T-helper 22 cell (primary cell): ENCODE measurements at places on chromosomes 11 and 22.

GRCh38 chr11:72333661-72334060, 89.7 kb upstream of the PHOX2A start:
- no peak for DNase-seq

- no peak for DNase-seq
Measured at GRCh38 chr11:110141812-110142211, 48.6 kb downstream of the ZC3H12C start.

- no peak for DNase-seq
Measured at GRCh38 chr11:83908298-83908856, 622.2 kb upstream of the CCDC90B start.

DNA sequence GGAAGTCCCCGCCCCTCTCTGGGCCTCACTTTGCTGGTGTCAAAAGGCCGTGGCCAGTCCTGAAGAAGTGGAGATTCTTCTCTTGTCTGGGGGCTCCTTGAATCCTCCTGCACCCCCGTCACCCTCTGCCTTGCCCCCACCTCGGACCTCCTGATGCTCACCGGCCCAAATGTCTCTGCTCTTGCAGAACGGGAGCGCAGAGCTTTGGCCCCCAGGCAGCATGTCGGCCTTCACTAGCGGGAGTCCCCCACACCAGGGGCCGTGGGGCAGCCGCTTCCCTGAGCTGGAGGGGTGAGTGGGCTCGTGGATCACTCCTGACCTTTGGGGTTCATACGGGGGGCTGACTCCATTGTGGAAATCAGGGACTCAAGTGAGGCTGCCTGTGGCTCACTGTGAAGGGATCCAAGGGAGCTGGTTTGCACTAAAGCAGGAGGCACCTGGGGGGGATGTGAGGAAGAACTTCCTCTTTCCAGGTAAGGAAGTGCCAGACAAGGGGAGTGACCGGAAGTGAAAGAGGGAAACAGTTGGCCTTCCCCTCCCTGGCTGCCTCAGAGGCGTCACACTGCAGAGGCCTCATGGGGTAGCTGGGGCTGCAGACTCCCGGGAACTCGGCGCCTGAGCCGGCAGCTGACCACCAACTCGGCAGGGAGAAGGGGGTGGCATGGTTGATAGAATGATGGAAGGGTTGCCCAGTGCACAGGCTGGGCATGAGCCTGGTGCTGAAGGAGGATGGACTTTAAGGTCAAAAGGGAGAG, 23.1 kb downstream of the CSF2RB start:
- DNase-seq, result no peak

- no peak for DNase-seq
Measured at GRCh38 chr11:29641201-29641600, 375.6 kb downstream of the KCNA4 start.

- DNase-seq, result no peak
Measured at GRCh38 chr11:122749005-122749687, 89.2 kb upstream of the CRTAM start.

- no peak for DNase-seq
Measured at GRCh38 chr22:39325392-39325932, 6.0 kb upstream of the RPL3 start.

DNA sequence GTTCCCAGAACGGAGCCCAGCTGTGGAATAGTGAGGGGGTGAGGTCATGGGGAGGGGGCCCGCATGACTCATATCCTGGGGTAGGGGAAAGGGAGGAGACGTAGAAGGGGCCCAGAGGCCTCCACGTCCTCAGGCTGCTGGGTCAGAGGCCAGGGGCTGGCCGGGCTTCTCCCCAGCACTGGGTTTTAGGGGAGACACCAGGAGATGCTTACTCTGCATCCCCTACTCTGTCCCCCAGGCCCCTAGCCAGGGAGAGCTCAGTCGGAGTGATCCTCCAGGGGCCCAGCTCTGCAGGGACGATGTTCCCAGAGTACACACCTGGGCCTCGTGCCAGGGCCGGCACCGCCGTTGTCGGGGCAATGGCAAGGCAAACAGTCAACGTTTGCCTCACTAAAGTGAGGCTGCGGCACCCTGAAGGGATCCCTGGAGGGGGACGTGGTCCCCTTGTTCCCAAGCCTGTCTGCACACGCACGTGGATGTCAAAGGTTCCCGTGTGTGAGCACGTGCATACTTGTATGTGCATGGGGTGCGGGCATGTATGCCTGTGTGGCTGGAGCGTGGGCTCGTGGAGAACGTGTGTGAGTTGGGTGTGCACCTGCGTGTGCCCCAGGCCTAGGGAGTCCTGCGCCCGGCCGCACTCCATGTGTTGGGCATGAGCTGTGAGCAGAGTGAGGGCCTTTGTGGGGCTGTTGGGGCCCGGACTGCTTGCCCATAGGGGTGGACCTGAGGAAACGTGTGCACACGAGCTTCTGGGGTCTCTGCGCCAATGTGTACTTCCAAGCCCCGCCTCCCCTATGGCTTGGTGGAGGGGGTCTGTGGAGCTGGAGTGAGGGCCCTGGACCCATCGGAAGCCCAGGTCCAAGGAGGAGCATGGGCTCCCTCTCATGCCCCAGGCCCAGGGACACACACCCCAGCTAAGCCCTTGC, 14.2 kb downstream of the PRR33 start:
- DNase-seq, result no peak

- no peak for DNase-seq
Measured at GRCh38 chr11:132278801-132279574, 908.6 kb downstream of the NTM start.

DNA sequence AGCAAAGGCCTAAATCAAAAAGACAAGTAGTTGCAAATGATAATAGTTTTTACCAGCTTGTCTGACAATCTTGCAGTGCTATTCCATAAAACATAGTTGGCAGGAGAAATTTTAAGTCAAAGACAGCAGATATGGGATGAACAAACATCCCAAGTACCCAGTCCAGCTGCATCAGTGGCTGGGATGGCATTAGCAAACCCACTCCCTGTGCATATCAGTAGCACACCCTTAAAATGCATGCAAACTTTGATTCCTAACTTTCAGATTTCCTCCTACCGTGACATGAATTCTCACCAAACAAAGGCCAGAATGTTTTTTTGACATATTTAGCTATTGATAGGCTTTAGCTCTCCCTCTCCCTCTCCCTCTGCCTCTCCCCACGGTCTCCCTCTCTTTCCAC, 27.8 kb upstream of the CCDC86 start:
- DNase-seq, result no peak

GRCh38 chr22:17827466-17827865, 53.2 kb upstream of the BID start:
- DNase-seq, result no peak

DNA sequence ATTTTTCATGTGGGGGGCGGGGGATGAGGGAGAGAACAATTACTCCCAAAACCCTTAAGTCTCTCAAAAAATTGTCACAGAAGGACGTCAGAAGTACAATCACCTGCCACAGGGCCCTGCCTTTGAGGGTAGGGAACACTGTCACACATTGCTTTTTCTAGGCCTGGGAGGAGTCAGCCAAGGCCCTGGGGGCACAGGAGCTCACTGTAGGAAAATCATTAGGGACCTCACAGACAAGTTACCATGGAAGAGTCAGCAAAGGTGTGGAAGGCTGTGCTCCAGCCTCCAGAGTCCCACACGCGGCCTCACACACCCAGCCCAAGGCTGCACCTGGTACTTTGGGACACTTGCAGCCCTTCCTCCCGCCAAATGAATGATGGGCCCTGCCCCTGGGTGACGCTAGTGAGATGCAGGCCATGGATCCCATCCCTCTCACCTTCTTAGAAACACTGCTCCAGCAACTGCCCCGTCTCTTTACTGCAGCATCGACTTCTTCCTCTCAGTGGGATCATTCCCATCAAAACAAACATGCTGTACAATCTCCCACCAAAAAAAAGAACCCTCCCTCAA, 3.3 kb downstream of the PLEKHA7 start:
- DNase-seq, result no peak

DNA sequence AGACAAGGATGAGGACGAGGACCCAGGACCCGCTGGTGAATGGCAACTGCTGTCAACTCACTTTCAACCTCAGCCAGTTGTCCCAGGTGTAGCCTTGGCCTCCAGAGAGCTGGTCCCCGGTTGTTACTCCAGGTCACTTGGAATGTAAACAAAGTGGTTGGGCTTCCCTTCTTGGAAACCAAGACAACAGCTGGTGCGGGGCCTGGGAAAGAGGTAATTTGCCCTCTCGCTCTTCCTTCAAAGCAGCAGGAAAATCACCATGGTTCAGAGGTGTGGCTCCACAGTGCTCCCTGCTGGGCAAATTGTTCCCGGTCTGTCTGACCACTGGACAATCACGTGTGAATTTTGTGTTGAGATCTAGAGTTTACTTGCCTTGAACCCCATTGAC, 15.0 kb downstream of the SLC1A2 start:
- DNase-seq, result no peak

DNA sequence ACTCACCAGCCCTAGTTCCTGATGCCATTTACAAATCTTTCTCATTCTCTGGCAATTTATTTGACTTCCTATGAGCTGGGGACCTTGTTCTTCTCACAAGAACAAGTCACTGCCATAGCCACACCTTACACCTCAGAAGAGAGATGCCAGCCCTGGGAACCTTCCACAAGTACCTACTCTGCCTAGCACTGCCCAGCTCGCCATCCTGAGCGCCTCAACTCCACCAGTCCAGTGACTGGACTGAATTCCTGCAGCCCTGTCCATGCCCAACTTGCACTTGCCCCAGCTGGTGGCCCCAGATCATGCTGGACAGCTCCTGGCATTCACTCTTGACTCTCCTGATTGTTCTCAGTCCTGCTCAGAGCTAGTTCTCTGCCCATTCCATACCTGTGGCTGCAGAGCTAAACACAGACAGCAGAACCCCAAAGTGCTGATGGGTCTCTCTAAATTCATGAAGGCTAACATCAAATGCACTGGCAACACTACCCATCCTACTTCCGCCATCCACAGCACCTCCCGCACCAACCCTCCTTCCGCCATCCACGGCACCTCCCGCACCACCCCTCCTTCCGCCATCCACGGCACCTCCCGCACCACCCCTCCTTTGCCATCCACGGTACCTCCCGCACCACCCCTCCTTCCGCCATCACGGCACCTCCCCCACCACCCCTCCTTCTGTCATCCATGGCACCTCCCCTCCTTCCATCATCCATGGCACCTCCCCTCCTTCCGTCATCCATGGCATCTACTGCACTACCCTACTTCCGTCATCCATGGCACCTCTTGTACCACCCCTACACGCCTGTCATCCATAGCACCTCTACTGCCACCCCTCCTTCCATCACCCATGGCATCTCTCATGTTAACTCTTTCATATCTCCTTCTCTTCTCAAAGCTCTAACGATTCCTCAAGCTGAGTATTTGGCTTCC, 23.6 kb upstream of the SLC25A1 start:
- DNase-seq, result no peak

- DNase-seq, result no peak
Measured at GRCh38 chr22:48434156-48434867, 1393.4 kb downstream of the BRD1 start.

DNA sequence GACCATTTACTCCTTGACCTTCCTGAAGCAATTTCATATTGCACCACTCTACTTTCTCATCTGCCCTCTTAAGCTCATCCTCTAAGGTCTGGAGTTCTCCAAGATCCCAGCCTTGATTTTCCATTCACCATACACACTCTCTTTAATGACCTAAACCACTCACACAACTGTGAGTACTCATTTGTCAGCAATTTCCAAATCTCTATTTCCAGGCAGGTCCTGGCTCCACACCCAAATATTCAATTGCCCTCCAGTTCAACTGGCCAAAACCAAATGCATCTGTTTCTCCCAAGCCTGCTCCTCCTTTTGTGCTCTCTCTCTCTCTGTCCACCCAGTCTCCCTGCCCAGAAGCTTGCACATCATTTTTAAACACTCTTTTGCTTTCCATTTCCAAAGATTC, 39.6 kb downstream of the NEU3 start:
- no peak for DNase-seq

DNA sequence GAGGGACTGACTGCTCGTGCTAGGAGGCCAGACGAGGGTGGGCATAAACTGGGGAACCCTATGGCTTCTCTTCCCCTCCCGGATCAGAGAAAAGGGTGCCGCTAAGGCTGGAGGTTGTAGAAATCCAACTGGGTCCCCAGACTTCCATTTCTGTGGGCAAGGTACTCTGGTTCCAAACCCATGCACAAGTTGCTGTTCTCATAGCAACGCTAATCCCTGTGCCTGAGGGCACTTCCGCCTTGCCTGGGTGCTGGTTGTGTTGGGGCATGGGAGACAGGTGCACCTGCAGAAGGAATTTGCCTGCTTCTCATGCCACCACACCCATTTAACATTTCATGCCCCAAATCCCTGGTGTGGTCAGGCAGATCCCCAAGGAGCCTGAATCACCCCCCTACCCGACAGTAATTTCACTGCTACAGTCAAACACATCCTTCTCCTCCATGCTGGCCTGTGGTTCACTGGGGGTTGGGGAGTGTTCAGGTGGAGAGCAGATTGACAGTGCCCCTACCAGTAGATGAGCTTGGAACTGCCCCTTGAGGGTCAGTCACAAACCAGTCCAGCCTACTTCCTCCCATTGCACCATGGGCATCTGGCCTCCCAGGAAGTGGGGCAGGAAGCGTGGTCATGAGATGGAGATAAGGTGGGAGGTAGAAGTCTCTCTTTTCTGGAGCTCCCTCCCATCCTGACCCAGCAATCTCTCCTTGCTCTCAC, 1.2 kb downstream of the C2CD2L start:
- no peak for DNase-seq

- no peak for DNase-seq
Measured at GRCh38 chr11:111450480-111451320, 61.5 kb downstream of the BTG4 start.

DNA sequence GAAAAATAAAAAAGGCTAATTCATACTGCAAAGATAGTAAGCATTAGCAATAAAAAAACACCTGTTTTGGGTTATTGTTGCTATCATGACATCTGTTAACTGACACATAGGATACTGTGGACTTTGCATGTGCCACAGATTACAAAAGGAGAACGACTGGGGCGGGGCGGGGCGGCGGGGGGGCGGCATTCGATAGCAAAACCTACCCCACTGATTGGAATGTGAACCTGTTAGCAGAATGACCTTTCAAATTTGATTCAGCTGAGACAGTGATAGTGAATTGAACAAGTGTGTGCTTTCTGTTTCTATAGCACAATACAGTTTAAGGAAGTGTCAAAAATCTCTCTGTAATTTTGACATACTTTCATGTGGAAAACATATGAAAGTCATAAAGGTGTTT, 14.9 kb downstream of the MMP20 start:
- DNase-seq, result no peak

GRCh38 chr11:88619656-88620385, 282.3 kb upstream of the CTSC start:
- DNase-seq, result no peak

- DNase-seq, result no peak
Measured at GRCh38 chr22:18085188-18085587, 7.4 kb downstream of the PEX26 start.

DNA sequence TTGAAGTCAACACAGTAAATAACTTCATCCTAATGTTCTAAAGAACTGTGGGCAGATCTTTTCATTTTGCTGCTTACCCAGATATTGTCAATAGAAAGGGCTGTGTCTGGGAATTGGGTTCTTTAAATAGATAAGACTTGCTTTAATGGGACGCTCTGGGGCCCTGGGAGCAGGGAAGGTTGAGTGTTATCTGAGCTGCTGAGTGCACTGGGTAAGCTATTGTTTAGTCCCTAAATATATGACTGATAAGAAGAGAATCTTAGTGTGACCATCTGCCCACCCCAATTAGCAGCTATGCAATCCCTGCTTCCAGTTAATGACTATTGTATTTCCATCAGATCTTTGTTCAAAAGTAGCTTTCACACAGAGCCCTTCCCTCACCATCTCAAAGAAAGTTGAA, 44.4 kb downstream of the ARHGAP42 start:
- no peak for DNase-seq
